ENCODE measurements at places on chromosomes 11 and 22. TPM values are rescaled to one million over a fixed set of nuclear protein-coding genes. Genes with fewer than 3 reads are reported as not detected.

The FANCF gene
- total RNA-seq: 31.8 TPM

- no peak for DNase-seq
- no peaks in the 10 kb centered on the region for H3K27me3 ChIP-seq
- no peak overlapping the region for H3K4me3 ChIP-seq
- peaks cover 30% of the 10 kb centered on the region for H3K36me3 ChIP-seq
- peaks cover 32% of the 10 kb centered on the region for H3K4me1 ChIP-seq
Measured at GRCh38 chr11:57312511-57313021, 12.2 kb downstream of the TNKS1BP1 start.

GRCh38 chr22:33302049-33302545, 243.9 kb upstream of the SYN3 start:
- H3K4me3 ChIP-seq: no peak overlapping the region
- peak; percentile 93 for DNase-seq
- no peaks in the 10 kb centered on the region for H3K27me3 ChIP-seq
- no peak overlapping the region for H3K27ac ChIP-seq

GRCh38 chr11:63583357-63583677, 20.1 kb upstream of the PLAAT2 start:
- peaks cover 58% of the 10 kb centered on the region for H3K36me3 ChIP-seq
- H3K4me3 ChIP-seq: no peak overlapping the region
- peak overlapping the region; percentile 60 for H3K27ac ChIP-seq

GRCh38 chr11:35463331-35463751, 44.0 kb upstream of the SLC1A2 start:
- H3K4me3 ChIP-seq: no peak overlapping the region
- peaks cover 6% of the 10 kb centered on the region for H3K4me1 ChIP-seq
- H3K27me3 ChIP-seq: no peaks in the 10 kb centered on the region
- DNase-seq: peak; percentile 36
- H3K27ac ChIP-seq: no peak overlapping the region
- H3K36me3 ChIP-seq: no peaks in the 10 kb centered on the region

- DNase-seq: no peak
- H3K36me3 ChIP-seq: no peaks in the 10 kb centered on the region
- H3K4me3 ChIP-seq: no peak overlapping the region
Measured at GRCh38 chr11:15233371-15234165, 118.8 kb downstream of the INSC start.

The OR52E8 gene
- total RNA-seq: not detected

- H3K27ac ChIP-seq: no peak overlapping the region
- H3K4me1 ChIP-seq: no peaks in the 10 kb centered on the region
- no peak for DNase-seq
- no peaks in the 10 kb centered on the region for H3K36me3 ChIP-seq
- no peak overlapping the region for H3K4me3 ChIP-seq
Measured at GRCh38 chr11:19924716-19925115, 212.1 kb downstream of the NAV2 start.

DNA sequence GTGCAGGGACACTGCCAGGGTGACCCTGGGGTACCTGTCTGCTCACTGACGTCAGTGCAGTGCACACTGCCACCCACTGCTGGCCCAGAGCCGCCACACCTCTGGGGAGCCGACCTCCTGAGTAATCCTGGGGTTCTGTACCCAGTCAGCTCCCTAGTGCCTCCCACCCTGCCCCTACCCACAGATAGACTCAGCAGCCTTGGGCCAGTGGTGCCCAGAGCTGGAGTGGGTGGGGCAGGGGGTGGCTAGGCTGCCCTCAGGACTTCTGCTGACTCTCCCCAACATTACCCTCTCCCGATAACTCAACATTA, 5.8 kb downstream of the NRXN2 start:
- peaks cover 28% of the 10 kb centered on the region for H3K4me1 ChIP-seq
- no peak for DNase-seq
- H3K27me3 ChIP-seq: peaks cover 49% of the 10 kb centered on the region
- H3K36me3 ChIP-seq: no peaks in the 10 kb centered on the region
- H3K27ac ChIP-seq: no peak overlapping the region

GRCh38 chr22:41762980-41763779, 37.3 kb upstream of the CCDC134 start:
- H3K27me3 ChIP-seq: no peaks in the 10 kb centered on the region
- H3K4me3 ChIP-seq: no peak overlapping the region
- no peak overlapping the region for H3K27ac ChIP-seq
- peak; percentile 94 for DNase-seq
- H3K4me1 ChIP-seq: no peaks in the 10 kb centered on the region

DNA sequence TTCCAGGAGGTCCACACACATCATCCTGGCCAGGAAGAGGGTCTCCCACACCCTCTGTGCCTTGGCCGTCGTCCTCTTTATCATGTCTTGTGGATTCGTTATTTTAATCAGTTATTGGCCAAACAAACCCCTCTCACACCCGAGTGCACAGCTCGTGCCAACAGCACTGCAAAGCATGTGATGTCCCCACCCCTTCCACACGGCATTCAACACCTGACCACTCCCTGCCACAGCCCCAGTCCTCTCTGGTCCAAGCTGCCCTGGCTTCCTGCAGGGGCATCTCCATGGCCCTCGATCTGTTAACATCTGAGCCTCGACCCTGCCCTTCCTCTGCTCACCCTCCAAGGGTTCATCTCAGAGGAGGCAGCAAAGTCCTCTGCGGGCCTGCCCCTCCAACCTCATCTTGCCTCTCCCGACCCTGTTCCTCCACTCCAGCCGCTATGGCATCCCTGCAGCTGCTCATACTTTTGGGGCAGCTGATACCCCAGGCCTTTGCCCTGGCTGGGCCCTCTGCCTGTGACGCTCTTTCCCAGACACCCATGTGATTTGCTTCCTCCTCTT, 14.0 kb downstream of the MYEOV start:
- H3K4me1 ChIP-seq: no peaks in the 10 kb centered on the region
- H3K27ac ChIP-seq: no peak overlapping the region

GRCh38 chr11:114562166-114562916, 2.7 kb upstream of the NXPE1 start:
- DNase-seq: no peak
- peaks cover 5% of the 10 kb centered on the region for H3K4me1 ChIP-seq
- no peaks in the 10 kb centered on the region for H3K27me3 ChIP-seq
- no peak overlapping the region for H3K27ac ChIP-seq
- H3K36me3 ChIP-seq: no peaks in the 10 kb centered on the region
- H3K4me3 ChIP-seq: no peak overlapping the region

DNA sequence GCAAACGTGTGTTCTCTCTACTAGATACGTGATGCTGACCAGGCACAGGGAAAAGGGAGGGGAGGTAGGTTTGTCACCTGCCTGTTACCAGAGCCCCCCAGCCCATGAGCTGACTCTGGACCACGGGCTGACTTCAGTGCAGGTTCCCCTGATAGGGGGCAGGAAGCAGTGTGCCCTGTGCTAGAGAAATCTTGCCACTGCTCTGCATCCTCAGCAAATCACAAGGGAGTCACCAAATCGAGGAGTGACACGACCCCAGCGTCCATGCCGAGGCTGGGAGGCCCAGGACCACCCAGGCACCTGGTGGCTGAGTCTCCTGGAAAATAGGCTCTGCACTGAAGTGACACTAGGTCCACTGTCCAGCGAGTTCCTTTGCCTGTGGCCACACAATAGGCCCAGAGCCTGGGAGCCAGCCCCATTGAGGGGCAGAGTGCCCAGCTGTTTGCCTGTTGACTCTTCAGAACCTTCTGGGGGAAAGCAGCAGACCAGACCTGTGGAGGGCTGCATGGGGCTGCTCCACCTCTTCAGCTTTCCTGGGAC, 99.3 kb downstream of the CTTN start:
- no peak for DNase-seq
- H3K36me3 ChIP-seq: no peaks in the 10 kb centered on the region
- H3K27ac ChIP-seq: no peak overlapping the region
- no peaks in the 10 kb centered on the region for H3K4me1 ChIP-seq

DNA sequence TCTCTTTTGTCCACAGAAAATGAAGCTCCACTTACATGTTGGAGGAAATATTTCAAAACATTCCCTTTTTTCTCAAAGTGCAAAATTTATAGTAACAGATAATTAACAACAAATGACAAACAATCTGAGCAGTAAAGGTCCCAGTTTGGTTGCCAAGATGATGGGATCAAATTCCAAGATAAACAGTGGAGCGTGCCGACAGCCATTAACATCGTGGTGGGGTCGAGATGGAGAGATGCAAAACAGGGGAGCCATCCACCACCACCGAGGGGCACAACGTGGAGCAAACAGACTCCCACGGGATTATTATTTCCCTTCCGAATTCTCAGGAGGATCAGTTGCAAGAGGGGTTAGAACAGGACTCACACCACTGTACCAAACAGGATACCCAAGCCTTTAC, 17.2 kb downstream of the MPPED2 start:
- H3K27me3 ChIP-seq: no peaks in the 10 kb centered on the region
- peaks cover 49% of the 10 kb centered on the region for H3K4me1 ChIP-seq
- H3K27ac ChIP-seq: no peak overlapping the region
- H3K36me3 ChIP-seq: no peaks in the 10 kb centered on the region
- H3K4me3 ChIP-seq: no peak overlapping the region

The FXYD6 gene
- 30.7 TPM for total RNA-seq

DNA sequence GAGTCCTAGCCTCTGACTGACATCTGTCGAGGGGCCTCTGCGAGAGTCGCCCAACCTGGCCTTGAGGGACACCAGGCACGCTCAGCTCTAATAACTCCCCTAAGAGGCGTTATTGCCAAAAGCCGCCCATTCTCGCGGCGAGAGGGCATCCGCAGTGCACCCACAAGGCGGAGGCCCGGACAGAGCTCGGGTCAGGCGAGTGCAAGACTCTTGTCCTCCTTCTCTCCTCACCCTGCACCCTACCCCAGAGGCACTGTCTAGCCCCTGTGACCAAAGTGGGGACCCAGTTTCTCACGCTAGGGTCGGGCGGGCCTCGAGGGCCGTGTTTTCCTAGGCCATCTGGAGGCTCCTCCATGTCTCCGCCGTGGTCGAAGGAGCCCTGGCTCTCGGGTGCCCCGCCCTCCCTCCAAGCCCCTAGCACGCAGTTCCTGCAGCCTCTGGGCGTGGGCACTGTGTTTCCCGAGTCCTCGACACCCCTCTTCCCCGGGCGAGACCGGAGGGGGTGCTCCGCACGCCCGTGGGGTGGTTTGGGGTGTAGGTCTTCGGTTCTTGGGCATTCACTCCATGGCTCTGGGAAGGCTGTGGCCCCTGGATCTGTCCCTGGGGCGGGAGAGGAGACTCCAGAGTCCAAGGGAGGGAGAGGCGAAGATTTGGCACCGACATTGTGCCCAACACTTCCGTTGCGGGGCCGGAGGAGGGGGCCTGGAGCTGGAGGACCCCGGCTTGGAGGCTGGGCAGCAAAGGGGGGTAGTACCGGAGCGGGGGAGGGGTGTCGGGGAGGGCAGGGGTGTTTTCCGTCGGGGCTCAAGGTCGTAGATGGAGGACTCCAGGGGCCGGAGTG, 1.0 kb downstream of the CHRM4 start:
- H3K4me1 ChIP-seq: peaks cover 28% of the 10 kb centered on the region
- no peaks in the 10 kb centered on the region for H3K36me3 ChIP-seq
- DNase-seq: peak; percentile 48
- peaks cover 63% of the 10 kb centered on the region for H3K27me3 ChIP-seq

DNA sequence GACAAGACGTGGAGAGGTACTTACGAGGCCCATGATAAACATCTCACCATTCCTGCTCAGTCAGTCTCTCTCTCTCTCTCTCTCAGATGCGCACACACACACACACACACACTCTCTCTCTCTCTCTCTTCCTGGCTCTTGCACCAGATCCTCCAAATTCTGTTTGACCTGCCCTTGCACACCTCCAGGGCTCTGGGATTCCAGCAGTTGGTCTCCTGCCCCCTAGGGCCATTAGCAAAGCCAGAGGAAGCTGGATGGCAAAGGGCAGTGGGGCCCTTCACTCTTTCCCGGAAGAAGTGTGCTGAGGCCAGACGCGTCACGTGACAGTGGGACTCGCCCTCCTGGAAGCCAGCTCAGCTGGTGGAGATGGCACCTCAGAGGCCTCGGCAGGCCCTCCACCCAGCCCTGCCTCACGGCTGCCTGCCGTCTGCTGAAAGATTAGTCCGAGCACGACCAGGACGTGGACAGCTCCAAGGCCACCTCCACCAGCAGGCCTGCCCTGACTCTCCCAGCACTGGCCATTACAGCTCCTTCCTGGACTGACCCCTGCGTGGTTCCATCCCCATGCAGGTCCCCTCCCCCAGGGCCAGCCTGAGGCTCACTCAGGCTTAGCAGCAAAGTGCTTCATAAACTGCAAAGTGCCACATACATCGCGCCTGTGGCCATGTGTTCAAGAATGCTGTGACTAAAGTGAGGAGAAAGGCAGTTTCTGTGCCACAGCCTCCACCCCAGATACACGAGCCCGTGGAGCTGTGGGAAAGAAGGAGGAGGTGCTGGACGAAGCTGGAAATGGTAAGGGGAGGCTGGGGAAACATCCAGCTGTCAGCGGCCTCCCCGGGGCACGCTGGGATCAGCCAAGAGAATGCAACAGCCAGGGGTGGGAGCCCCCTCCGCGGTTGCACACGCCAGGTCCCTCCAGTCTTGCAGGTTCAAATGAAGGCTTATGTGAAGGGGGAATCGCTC, 3.7 kb downstream of the PDGFB start:
- peak overlapping the region; percentile 78 for H3K4me3 ChIP-seq
- H3K4me1 ChIP-seq: peaks cover 28% of the 10 kb centered on the region
- no peak overlapping the region for H3K27ac ChIP-seq
- peaks cover 72% of the 10 kb centered on the region for H3K27me3 ChIP-seq

The MRGPRF gene
- total RNA-seq: 10.8 TPM

- DNase-seq: no peak
- no peak overlapping the region for H3K4me3 ChIP-seq
- no peaks in the 10 kb centered on the region for H3K27me3 ChIP-seq
- no peaks in the 10 kb centered on the region for H3K4me1 ChIP-seq
Measured at GRCh38 chr11:63595296-63595695, 18.9 kb downstream of the PLAAT3 start.

DNA sequence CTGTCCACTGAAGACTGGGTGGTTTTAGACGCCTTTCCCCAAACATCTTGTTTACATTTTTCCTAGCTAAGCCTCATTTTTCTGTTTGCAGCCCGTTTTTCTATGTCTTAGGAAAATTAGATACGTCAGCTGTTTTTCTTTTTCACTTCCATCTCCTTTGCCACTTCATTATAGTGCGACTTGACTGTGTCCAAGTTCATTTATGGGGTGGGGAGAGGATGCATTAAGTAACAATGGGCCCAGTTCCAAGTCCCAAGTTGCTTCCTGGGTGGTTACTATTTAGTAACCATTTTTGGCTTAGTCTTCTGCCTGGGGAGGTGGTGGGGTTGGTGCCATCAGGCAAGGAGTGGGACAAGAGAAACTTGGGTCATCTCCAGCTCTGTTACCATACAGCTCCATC, 83.0 kb downstream of the TRAF6 start:
- H3K36me3 ChIP-seq: no peaks in the 10 kb centered on the region
- H3K27me3 ChIP-seq: no peaks in the 10 kb centered on the region
- no peaks in the 10 kb centered on the region for H3K4me1 ChIP-seq
- no peak for DNase-seq

The ZNF70 gene
- 2.6 TPM for total RNA-seq

- H3K27ac ChIP-seq: no peak overlapping the region
- H3K4me1 ChIP-seq: no peaks in the 10 kb centered on the region
- no peaks in the 10 kb centered on the region for H3K36me3 ChIP-seq
Measured at GRCh38 chr11:122516686-122517085, 138.8 kb upstream of the UBASH3B start.
